ENCODE measurements at places on chromosomes 5 and 9. TPM values are rescaled to one million over a fixed set of nuclear protein-coding genes. Genes with fewer than 3 reads are reported as not detected.
A peak's percentile ranks its signal among the peaks of the same experiment; 100 is the strongest.

The FGF1 gene
- not detected for total RNA-seq

The CSF2 gene
- 393 TPM for total RNA-seq

- DNase-seq = no peak
These were observed 50.2 kb upstream of the SNAPC3 start for GRCh38 chr9:15372455-15372854.

GRCh38 chr5:145830594-145830993 lies 4.5 kb downstream of the PRELID2 start:
- DNase-seq = no peak

- DNase-seq = no peak
These were observed 436.7 kb downstream of the CTNND2 start for GRCh38 chr5:11467588-11467987.

The SLC4A9 gene
- total RNA-seq = not detected

The MAP1B gene
- 0.13 TPM for total RNA-seq

DNA sequence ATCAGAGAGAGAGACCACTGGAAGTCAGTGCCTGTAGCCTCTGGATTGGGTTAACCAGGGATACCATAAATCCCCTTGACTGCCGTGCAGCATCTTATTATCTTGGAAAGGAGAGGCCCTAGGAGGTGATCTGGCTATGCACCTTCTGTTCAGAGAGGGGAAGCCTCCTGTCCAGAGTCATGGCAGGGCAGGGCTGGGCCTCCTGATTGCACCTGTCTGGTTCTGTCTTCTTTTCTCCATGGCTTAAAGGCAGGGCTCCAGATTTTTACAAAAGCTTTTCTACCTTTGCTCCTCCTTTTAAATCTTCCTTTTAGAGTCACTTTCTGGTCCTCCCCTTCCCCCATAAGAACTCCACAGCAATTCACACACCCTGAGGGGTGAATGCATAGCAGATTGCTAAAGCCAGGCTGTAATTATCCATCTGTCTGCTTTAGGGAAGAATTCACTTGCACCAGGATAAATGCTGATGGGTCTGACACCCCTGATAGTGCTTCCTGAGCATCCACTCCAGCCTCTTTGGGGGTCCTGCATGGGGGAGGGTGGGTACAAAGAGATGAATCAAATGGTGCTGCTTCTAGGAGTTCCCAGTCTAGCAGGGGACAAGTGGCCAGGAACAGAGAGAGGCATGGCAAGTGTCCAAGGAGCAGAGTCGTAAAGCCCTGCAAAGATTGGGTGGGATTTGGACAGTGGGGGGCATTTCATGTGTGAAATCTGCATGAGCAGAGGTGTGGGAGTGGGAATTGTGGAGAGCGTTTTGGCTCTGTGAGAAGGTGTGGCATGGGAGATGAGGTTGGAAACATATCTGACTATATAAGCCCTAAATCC lies 141.3 kb upstream of the ALDH1B1 start:
- DNase-seq = no peak

The LCN1 gene
- total RNA-seq = not detected

GRCh38 chr9:129988607-129989361 lies 54.2 kb downstream of the FNBP1 start:
- no peak for DNase-seq

The BSPRY gene
- 1.8 TPM for total RNA-seq

The HTR1A gene
- total RNA-seq = not detected

GRCh38 chr9:35229066-35229778 lies 67.4 kb downstream of the UNC13B start:
- no peak for DNase-seq

DNA sequence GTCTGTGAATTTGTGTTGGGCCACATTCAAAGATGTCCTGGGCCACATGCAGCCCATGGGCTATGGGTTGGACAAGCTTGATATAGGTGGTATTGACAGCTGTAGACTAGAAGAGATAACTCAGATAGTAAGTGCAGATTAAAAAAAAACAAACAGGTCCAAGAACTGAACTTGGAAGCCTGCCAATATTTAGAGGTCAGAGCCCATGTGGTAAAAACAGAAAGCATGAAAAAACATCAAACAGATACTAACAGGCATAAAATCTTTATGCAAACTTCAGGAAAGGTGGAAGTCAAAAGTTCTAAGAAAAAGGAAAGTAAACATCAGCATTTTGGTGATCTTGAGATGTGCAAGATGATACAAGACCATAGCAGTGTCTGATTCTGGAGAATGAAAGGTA lies 155.1 kb upstream of the NR4A3 start:
- DNase-seq = no peak

- DNase-seq = no peak
These were observed 111.4 kb downstream of the DCP2 start for GRCh38 chr5:113087976-113088514.

GRCh38 chr5:150077060-150077459 lies 9.3 kb downstream of the CSF1R start:
- DNase-seq = no peak

The BARX1 gene
- not detected for total RNA-seq

- DNase-seq = peak; percentile 14
These were observed 21.1 kb upstream of the ISCA1 start for GRCh38 chr9:86303316-86303975.
